ENCODE measurements at places on chromosomes 4 and X.

- DNase-seq, result no peak
Observed at GRCh38 chr4:23083391-23083790, 390.7 kb downstream of the GBA3 start.

- DNase-seq, result no peak
Observed at GRCh38 chr4:13481569-13481968, 2.6 kb downstream of the RAB28 start.

DNA sequence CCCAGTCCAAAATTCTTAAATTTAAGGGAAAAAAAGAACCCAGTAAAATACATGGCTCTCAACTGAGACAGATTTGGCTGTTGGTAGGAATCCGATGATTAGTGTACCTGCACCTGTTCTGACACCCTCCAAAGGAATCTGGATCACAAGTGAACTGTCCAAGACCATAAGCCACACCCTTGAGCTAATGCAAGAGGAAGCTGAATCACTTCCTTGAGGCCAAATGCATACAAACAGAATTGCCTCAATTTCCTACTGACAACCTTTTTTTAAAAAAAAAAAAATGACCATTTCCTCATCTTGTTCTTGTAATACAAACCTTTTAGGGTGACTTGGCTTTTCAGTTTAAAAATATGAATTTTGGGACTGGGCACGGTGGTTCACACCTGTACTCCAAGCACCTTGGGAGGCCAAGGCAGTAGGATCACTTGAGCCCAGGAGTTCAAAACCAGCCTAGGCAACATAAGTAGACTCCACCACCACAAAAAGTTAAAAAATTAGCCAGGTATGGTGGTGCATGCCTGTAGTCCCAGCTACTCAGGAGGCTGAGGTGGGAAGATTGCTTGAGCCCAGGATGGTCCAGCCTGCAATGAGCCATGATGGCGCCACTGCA lies 10.7 kb upstream of the FBXL5 start:
- DNase-seq, result no peak

GRCh38 chr4:58732973-58733372 lies 1622.8 kb upstream of the IGFBP7 start:
- DNase-seq, result no peak

DNA sequence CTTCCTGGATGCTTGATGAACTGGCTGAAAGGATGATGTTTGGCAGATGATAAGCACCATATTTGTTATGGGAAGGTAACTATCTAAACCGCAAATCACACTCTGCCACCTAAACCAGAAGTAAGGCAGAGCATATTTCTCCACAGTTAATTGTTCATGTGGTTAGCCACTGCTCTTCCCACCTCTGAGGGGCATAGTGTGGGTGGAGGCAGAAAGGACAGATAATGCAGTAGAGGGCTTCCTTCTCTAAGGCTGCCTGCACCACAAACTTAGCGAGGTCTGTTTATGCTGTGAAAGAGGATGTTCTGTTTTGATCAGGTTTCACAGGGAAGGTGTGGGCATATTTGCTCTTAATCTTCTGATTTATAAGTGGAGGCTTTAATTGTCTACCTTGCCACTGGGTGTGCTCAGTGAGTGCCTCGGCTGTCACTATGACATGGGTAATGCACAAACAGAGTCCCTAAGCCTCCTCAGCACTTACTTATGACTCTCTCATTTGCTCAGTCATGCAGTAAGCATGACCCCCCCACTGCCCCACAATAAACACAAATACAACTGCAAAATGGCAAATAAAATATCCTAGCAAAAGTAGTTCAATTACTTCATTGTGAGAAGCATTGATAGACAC lies 401.0 kb downstream of the TMA16 start:
- no peak for DNase-seq

DNA sequence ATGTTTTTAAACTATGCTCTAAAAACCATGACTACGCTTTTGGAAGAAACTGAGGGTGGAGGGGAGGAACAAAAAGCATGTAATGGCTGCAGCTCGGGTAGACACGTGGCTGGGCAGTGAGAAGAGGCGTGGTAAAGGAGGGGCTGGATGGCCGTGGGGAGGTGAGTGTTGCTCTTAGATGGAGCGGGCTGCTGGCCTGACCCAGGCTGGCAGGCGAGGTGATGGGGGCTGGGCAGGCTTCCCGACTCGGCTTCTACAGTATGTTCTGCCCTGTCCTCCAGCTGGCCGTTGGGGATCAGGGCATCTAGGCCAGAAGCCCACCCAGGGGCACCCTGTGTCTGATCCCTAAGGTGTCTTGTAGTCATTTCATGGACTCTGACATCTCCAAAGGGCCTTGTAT lies 60.7 kb downstream of the EFHC2 start:
- no peak for DNase-seq

DNA sequence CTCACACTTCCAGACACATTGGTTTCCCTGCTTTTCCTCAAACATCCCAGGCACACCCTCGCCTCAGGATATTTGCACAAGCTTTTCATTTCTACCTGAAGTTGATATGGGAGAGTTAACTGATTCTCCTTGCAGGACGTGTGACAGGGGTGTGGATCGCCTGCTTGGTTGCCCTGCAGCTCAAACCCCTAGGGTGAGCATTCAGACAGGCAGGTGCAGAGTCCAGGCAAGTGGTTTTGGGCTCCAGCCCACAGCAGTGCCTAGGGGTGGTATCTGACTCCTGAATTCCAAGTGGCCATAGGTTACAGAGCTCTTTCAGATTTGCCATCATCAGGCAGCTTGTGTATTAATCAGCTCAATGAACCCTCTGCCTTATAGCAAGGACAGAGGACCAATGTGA lies 1104.2 kb upstream of the IGFBP7 start:
- DNase-seq, result peak; percentile 37

DNA sequence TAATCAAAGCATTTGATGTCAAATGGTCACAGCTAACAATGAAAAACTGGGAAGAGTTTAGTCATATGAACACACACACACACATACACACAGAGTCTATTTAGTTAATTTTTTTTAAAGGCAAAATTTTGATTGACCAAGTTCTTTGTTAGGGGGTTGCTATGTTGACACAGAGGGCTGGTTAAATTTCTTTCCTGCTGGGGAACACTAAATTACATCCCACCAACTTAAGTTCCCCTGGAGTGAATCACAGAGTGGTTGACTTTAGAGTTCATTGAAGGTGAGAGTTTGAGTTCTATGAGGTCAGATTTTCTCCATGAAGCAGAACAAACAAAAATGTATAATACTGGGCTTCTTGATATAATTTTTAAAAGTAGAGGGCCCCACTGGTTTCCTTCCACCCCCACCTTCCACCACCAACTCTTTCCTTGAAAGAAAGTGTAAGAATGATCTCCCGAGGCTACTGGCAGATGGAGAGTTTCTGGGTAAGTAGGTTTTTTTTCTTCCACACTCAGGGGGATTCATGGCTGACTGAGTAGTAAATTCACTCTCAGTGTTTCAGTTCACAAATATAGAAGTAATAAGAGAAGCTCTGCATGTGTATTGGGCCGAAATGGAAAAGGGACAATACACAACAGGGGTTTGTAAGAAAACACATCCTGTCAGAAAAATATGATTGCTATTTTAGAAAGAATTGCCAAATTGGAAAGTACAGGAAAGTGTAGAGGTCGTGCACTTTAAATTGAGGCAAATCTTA lies 917.0 kb upstream of the LCORL start:
- DNase-seq, result no peak

Data from H9 (cell line).